Neural progenitor cell (in vitro differentiated cells): ENCODE measurements at places on chromosomes 5 and 9. TPM values are rescaled to one million over a fixed set of nuclear protein-coding genes. Genes with fewer than 3 reads are reported as not detected.

GRCh38 chr5:57784121-57784520 is 301.5 kb upstream of the ACTBL2 start:
- no peak overlapping the region for H3K4me3 ChIP-seq
- no peaks in the 10 kb centered on the region for H3K27me3 ChIP-seq
- H3K4me1 ChIP-seq, result no peaks in the 10 kb centered on the region
- no peaks in the 10 kb centered on the region for H3K36me3 ChIP-seq

The TICAM2 gene
- total RNA-seq, result 0.03 TPM in 1 of 2 replicates, not detected in the other

The CCL28 gene
- total RNA-seq, result 0.06 TPM in 1 of 2 replicates, not detected in the other

The LCP2 gene
- total RNA-seq, result not detected in 2 replicates

- H3K36me3 ChIP-seq, result no peaks in the 10 kb centered on the region
- H3K27ac ChIP-seq, result no peak overlapping the region
- no peak overlapping the region for H3K4me3 ChIP-seq
Measured at GRCh38 chr5:169426784-169427183, 125.8 kb upstream of the SLIT3 start.

DNA sequence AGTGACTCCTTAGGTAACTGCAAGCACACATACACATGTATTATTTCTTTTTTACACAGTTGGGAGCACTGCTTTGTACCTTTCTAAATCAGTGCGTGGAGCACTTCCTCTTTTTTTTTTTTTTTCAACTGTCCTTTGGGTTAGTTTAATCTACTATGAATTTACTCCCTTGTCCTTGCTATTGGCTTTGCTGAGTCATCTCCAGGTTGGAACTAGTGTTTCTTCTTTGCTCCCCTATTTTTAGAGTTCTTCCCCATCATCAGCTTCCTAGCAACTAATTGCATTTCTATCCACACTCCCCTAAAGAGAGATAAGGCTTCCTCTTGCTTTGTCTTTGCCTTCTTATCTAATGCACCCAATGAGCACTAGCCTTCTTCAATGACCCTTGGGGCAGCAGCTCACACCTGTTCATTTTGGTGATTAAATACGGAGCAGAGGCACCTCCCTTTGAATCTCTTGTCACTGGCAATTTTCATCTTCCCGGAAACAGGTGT is 24.3 kb downstream of the S100Z start:
- no peak overlapping the region for H3K4me3 ChIP-seq
- H3K27me3 ChIP-seq, result no peaks in the 10 kb centered on the region
- no peaks in the 10 kb centered on the region for H3K36me3 ChIP-seq
- H3K27ac ChIP-seq, result no peak overlapping the region
- peaks cover 13% of the 10 kb centered on the region for H3K4me1 ChIP-seq

GRCh38 chr5:111075520-111075919 is 4.0 kb downstream of the TSLP start:
- H3K27me3 ChIP-seq, result peaks cover 71% of the 10 kb centered on the region
- no peaks in the 10 kb centered on the region for H3K4me1 ChIP-seq

DNA sequence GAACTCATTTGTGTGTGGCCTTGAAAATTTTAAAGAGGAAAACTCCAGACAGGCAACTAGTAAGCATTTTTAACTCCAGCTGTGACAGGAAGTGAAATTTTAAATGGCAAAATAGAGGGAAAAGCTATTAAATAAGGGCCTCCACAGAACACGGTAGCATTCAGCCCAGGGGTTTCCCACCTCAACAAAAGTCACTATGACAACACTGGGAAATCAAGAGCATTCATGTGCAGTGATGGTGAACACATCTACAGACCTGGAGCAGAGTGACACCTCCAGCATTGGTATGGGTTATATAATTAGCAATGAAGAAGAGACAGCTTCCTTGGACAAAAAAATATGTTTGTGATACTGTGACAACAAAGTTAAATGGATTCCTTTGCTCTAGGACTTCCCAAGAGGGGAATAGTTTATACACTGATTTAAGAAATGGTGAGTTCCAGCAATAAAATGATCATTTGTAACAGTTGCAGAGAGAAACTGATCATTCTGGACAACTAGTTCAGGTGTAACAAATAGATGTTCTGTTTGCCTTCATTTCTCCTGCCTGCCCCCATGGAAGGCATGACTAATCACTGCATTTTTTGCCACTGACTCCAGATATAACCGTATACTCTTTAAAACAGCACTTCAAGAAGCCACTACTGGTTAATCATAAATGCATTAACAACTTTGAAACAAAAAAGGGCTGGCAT is 93.3 kb upstream of the SLC44A1 start:
- peaks cover 5% of the 10 kb centered on the region for H3K4me1 ChIP-seq
- H3K4me3 ChIP-seq, result no peak overlapping the region
- H3K27ac ChIP-seq, result no peak overlapping the region

The OBP2B gene
- not detected in 2 replicates for total RNA-seq

- DNase-seq, result peak; percentile 27
- no peak overlapping the region for H3K4me3 ChIP-seq
- no peaks in the 10 kb centered on the region for H3K36me3 ChIP-seq
- no peak overlapping the region for H3K27ac ChIP-seq
Measured at GRCh38 chr5:27652505-27652904, 614.1 kb upstream of the CDH9 start.

DNA sequence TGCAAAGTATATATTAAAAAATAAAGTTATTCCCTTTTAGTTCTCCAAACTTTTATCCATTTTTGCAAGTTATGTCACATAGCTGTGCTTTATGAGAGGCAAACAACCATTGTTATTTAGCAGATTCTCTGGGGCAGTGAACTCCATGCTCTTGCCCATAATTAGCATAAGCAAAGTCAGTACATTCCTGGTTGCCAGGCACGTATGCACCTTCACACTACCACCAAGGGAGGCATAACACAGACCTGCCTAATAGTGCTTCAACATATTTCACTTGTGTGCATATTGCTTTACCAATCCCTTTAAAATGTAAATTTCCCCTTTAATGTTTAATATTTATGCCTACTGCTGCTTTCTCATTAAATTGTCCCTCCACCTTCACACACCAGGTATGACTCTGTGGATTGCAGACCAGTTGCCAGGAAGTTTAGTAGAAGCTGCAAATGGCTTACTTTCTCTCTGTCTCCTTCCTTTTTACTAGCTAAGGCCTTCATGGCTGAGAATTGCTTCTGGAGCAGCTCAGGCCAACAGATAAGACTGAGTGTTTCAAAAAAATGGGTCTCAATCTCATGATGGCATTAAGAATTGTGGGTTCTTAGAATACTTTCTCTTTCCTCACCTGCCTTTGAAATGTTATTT is 388.2 kb downstream of the PRR16 start:
- H3K36me3 ChIP-seq, result no peaks in the 10 kb centered on the region
- DNase-seq, result no peak
- no peak overlapping the region for H3K27ac ChIP-seq
- no peaks in the 10 kb centered on the region for H3K27me3 ChIP-seq
- H3K4me3 ChIP-seq, result no peak overlapping the region
- H3K4me1 ChIP-seq, result no peaks in the 10 kb centered on the region
